NCI-H1105 treated with DMSO at 0.1 percent for 48 hours (cell line): ENCODE measurements at places on chromosomes 1 and 21.
A peak's percentile ranks its signal among the peaks of the same experiment; 100 is the strongest.

- DNase-seq, result no peak
Measured at GRCh38 chr1:211111351-211111750, 22.6 kb downstream of the KCNH1 start.

DNA sequence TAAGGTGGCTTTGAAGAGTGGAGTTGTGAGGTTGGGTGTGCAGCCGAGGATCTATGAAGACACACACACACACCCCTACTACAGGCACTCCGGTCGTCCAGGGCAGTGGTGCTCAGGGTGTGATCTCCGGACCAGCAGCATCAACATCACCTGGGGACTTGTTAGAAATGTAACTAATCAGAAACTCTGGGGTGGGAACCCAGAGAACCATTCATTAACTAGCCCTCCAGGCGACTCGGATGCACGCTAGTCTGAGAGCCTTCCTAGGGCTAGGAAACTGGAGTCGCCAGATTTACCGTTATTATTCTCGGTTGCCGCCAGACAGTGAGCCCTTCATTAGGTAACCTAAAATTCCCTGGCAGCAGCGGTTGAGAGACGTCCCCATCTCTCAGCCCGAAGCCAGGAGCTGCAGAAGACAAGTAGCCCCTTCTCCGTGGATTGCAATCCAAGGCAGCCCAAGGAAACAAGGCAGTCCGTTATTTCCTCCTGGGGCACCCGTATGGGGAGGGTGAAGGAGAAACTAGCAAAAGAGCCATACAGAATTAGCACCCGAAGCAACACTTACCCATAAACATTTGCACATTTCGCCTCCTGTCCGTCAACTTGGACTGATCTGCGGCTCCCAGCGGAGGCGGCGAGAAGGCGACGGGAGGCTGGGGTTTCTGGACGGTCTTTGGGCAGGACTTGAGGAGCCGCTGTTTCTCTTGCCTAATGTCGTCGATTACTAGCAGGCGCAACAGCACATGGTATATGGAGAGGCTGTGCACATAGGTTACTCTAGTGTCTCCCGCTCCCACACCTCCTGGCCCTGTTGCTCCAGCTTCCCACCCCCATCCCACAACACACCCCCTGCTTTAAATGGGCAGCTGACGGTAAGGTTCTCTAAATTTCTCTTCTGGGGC is 2.9 kb upstream of the CCN1 start:
- DNase-seq, result no peak

DNA sequence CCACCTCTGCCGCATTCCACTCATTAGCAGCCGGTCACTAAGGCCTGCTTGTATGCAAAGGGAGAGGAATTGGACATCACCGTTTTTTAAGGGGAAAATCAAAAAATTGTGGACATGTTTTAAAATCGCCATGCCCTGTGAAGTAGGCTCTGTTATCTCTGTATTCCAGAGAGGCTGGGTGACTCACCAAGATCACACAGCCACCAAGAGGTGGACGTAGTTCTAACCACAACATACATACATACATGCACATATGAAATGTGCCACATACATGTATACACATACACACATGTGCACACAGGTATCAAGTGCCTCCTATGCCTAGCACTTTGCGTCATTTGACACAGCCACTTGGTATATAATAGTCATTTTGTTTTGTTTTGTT is 16.0 kb upstream of the ZSCAN20 start:
- DNase-seq, result no peak

GRCh38 chr1:206429421-206429820 is 40.9 kb upstream of the IKBKE start:
- no peak for DNase-seq

DNA sequence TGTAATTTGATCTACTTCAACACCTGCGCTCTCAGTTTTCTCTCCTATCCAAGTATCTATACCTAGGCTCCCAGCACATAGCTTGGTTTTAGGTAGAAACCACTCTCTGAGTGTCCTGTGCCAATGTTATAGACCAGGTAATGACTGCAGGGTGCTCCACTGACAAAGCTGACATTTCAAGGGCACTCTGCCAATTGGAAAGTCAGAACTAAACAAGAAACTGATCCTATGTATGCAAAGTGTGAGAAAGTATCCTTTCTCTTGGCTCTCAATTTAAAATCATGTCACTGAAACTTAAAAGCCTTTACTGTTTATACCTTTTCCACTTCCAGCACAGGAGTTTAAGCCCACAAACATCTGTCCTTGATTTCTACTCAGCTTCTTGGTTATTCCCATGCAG is 45.0 kb upstream of the AIM2 start:
- peak; percentile 94 for DNase-seq

GRCh38 chr1:195789321-195789720 is 818.9 kb downstream of the KCNT2 start:
- DNase-seq, result no peak

GRCh38 chr1:45393718-45394302 is 53.6 kb upstream of the MUTYH start:
- no peak for DNase-seq

- no peak for DNase-seq
Measured at GRCh38 chr1:228043281-228043848, 36.6 kb downstream of the WNT3A start.

GRCh38 chr1:24709791-24710441 is 35.3 kb upstream of the CLIC4 start:
- DNase-seq, result no peak

- DNase-seq, result no peak
Measured at GRCh38 chr1:200483491-200484143, 73.8 kb upstream of the ZNF281 start.

- no peak for DNase-seq
Measured at GRCh38 chr1:5926686-5927435, 65.4 kb downstream of the NPHP4 start.

GRCh38 chr1:226606311-226607267 is 58.0 kb downstream of the STUM start:
- no peak for DNase-seq

DNA sequence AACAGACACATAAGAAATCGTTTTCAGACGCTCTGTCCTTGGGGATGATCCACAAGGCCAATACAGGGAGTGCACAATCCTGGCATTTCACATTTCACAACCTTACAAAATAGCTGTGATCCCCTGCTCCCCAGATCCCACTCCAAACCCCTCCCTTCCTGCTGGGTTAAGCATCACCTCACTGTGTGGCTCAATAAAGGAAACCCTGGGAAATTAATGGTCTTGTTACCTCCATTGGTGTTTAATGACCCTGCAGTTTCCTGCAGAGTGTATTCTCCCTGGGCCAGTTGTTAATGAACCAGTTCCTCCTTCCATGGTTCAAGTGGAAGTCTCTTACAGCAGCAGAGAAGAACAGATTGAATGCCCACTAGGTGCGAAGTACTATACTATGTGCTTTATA is 334.7 kb downstream of the OMA1 start:
- no peak for DNase-seq

GRCh38 chr1:51518586-51519047 is 449 bp downstream of the EPS15 start:
- DNase-seq, result no peak
